Inflammatory macrophage treated with lipopolysaccharide for 1 hour (primary cell): ENCODE measurements at places on chromosomes 11 and 22.

- no peak for DNase-seq
These were observed 43.9 kb downstream of the BBOX1 start for GRCh38 chr11:27084518-27084917.

DNA sequence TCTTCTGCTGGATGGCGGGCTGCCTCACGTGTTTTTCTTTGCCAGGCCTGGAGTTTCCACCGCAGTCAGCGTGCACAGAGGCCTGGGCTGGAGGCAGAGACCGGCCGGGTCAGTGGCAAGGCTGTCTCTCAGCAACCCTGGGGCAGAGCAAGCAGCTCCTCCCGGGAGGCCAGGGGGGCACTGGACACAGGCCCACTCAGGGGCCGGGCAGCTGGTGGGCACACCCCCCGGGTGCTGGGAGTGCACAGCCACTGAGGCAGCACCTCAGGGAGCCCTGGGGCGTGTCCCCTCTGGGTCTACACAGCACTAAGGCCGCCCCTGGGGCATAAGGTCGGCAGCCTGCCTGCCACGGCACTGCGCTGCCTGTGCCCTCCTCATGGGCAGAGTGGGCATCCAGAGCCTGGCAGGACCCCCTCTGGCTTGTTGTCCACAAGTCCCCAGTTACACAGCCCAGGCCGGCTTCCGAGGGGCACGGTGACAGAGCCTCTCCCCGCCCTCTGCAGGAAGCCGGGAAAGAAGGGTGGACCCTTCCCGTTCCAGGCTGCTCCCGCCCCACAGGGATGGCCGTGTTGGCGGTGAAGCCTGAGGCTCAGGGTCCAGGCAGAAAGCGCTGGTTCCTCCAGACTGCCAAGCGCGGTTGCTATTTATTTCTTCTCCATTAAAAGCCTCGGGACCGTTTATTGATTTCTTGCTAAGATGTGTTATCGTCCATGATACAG lies 18.5 kb upstream of the TH start:
- no peak for DNase-seq

DNA sequence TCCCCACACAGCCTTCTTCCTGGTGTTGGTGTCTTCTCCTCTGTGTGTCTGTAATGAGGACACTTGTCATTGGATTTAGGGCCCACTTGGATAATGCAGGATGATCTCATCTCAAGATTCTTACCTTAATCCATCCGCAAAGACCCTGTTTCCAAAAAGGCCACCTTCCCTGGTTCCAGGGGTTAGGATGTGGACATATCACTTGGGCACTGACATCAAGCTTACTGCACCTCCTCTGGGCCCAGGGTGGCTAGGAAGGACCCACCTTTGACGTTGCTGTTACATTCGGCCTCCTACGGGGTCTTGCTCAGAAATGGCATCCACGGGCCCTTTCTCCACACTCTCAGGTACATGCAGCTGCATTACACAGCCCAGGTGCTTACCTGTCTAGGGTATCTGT lies 535.9 kb downstream of the BRD1 start:
- DNase-seq: no peak

DNA sequence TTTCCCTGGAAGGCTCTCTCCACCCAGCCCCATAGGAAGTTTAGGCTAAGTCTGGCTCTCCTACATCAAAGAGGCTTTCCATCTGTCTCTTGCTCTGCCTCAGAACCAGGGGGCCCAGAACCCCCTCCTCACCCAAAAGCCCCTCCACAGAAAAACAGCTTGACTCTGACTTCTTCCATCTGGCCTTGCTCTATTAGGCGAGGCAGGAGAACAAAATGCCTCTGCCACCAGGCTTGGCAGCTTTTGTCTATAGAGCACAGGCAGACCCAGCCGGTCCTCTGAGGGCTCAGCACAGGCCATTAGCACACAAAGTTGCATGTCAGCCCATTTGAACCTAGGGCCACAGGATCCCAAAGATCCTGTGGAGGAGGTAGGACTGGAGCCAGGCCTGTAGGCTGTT lies 75.7 kb upstream of the SUSD2 start:
- no peak for DNase-seq

GRCh38 chr22:33114565-33114964 lies 56.4 kb upstream of the SYN3 start:
- no peak for DNase-seq

DNA sequence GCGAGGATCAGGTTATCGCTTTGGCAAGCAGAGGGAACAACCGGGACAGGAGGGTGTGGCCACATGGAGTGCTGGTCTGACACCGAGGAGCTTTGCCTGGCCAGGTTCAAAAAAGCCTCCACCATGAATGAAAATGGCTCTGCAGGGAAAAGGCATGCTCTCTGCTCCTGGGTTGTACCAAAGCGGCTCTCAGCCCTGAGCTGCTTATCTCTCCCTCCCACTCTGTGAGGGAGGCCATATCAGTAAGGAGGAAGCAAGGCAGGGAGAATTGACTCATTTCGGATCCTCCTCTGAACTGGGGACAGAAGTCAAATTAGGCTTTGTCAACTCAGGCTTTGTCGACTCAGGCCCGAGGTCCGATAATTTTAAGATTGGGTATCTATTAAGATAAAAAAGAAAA lies 82.9 kb upstream of the CRTAM start:
- peak; percentile 79 for DNase-seq

DNA sequence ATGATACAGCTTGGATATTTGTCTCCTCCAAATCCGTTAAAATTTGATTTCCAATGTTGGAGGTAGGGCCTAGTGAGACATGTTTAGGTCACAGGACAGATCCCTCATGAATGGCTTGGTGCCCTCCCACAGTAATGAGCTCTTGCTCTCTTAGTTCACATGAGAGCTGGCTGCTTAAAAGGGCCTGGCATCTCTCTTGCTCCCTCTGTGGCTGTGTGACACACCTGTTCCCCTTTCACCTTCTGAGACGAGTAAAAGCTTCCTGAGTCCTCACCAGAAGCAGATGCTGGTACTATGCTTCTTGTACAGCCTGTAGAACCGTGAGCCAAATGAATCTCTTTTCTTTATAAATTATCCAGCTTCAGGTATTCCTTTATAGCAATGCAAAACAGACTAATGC lies 3.5 kb downstream of the VPS37C start:
- DNase-seq: no peak

DNA sequence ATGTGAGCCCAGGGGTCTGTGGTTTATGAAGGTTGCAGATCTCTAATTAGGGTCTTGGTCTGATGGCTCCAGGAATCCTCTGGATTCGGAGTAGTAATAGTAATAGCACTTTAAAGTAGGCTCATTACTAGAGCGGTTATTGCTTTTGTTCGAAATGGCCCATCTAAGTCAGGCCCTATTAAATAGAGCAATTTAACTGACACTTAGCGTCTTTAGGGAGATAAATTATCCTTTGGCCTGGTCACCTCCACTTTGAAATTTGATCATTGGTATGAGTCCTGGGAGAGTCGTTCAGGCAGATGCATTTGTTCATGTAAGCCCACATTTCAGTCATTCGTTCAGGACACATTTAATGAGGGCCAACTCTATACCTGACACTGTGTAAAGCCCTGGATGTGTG lies 54.8 kb downstream of the LDLRAD3 start:
- no peak for DNase-seq

GRCh38 chr11:79813551-79813950 lies 372.7 kb upstream of the TENM4 start:
- DNase-seq: no peak

DNA sequence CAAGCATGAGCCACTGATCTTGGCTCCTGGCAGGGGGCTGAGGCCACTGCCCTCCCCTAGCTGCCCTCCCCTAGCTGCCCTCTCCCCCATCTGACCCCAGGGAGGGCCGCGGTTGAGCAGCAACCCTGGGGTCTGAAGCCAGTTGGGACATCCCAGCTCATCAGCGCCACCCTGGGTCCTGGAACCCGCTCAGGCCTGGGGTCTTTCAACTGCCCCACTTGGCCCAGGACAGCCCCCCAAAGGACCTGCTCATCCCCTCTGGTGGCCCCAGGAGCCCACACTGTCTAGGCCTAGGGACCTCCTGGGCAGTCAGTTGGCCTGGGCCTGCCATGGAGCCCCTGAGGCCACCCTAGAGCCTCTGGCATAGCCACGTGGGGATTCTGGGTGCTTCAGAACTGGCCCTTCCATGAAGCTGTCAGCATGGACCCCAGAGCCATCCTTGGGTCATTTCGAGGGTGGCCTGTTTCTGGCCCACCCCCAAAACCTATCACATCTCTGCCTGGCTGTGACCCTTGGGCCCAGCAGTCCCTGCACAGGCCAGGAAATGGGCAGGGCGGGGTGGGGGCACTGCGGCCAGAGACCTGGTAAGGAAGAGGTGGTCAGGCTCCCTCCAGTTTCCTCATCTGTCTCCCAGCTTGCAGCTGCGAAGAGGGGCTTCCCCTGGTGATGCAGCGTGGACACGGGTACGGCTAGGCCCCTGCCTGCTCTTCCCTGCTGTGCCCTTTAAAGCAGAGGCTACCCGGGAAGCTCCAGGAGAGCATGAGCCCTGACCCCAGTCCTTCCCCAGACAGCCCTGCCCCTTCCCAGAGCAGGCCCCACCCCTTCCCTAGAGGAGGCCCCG lies 37.9 kb downstream of the MUC2 start:
- no peak for DNase-seq

DNA sequence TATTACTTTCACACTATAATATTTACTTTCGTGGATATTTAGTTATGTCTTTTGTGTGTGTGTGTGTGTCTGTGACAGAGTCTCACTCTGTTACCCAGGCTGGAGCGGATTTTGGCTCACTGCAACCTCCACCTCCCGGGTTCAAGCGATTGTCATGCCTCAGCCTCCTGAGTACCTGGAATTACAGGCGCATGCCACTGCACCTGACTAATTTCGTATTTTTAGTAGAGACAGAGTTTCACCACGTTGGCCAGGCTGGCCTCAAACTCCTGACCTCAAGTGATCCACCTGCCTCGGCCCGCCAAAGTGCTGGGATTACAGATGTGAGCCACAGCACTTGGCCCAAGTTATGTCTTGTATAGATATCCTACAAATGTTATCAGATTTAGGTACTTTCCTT lies 9.9 kb downstream of the PISD start:
- DNase-seq: no peak

DNA sequence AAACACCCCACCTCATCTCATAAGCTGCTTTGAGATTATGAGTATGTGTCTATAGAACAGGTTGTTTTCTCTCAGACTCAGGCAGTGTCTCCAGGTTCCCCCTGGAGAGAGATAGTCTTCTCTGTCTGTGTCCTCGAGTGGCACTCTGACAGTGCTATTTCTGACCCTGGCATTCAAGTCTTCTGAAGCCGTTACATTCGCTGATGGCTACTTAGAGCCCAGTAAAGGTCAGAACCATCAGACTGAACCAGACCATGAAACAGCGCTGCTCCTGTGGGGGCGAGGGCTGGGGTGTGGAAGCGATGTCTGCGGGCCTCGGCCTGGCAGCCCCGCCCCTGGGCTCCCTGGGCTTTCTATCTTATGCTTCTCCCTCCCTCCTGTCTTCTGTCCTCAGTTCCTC lies 23.5 kb downstream of the SHISA8 start:
- no peak for DNase-seq
